ENCODE measurements at places on chromosomes 3 and 15. TPM values are rescaled to one million over a fixed set of nuclear protein-coding genes. Genes with fewer than 3 reads are reported as not detected.

Gene APOD
- total RNA-seq: 468 TPM

Gene AGTR1
- 7.4 TPM for total RNA-seq

GRCh38 chr15:81544385-81544784 is 170.4 kb upstream of the TMC3 start:
- no peak for DNase-seq

DNA sequence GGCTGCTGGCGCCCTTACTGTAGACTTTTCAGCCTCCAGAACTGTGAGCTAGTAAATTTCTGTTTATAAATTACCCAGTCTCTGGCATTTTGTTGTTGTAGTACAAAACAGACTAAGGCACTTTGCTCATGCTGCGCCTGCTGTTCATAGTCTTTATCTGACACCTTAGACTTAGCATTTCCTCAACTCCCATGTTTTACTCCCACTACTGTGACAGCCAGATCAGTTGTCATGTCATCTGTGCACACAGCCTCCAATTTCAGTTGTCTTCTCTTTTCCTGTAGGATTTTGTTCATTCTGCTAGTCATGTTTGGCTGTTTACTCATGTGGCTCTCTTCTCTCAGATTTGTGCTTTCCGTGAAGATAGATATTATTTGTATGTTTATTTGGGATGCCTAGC is 62.0 kb downstream of the TCF12 start:
- DNase-seq: no peak

- DNase-seq: no peak
These were observed 3.1 kb downstream of the PPP1R2 start for GRCh38 chr3:195540027-195540426.

DNA sequence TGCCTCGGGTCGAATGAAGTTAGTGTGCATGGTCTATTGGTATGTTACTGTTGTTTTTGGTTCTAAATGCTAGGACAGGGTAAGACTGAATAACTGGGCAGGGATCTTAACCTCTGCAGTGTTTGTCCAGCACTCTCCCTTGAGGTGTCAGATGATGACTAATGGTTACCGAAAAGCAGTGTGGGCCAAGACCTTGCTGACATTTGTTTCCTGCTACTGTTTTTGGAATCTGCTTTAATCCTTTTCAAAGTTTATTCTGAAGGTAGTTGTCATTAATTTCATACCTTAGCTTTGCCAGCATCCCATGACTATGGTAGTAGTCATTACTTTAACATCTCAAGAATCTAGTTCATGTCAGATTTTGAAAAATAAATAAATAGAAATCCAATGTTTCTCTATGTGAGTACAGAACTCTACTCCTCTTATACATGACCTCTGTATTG is 117.0 kb downstream of the P3H2 start:
- no peak for DNase-seq

GRCh38 chr15:52466134-52466701 is 62.5 kb downstream of the MYO5A start:
- DNase-seq: peak; percentile 62

GRCh38 chr3:165983284-165983683 is 146.1 kb upstream of the BCHE start:
- DNase-seq: no peak

DNA sequence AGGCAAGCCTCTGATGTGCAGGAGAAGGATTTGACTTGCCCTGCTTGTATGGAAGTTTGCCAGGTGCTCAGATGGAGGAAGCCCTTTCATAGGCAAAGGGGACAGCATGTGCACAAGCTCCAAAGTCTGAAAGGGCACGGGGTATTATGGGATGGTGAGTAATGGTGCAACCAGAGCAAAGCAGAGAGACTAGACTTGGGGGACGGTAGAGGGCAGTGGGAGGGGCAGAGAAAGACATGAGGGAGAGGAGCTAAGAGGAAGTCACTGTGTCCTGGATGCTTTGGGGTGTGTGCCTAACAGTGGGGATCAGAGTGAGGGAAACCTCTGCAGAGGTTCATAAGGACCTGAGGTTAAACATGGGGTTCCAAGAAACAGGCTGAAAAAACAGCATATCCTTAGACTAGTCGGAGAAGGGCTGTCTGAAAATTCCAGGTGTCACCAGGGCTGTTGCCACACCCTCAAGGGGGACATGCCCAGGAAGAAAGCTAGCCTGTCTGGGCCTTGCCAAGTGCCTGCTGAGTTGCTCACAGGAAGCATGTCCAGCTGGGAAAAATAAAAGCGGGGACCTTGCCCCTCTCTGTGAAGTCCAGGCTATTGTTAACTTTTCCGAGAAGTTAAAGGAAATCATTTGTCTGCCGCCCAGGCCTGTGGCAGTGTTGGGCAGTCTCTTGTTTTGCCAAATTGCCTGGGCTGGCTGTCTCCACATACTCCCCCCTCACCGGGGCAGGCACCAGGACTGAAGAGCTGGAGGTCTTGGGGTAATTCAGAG is 47.1 kb downstream of the HRH1 start:
- no peak for DNase-seq

- no peak for DNase-seq
These were observed 198.0 kb upstream of the NR2E3 start for GRCh38 chr15:71612397-71612722.

Measured in psoas muscle (tissue), 8 donors.